ENCODE measurements at places on chromosomes 5 and 9.
A peak's percentile ranks its signal among the peaks of the same experiment; 100 is the strongest.

GRCh38 chr5:131436081-131436480, 172.2 kb downstream of the CDC42SE2 start:
- no peak for DNase-seq

- DNase-seq: no peak
Measured at GRCh38 chr5:118461436-118461835, 526.9 kb downstream of the DTWD2 start.

- DNase-seq: no peak
Measured at GRCh38 chr9:85610074-85610860, 131.5 kb downstream of the AGTPBP1 start.

GRCh38 chr9:118094387-118094786, 390.2 kb downstream of the TLR4 start:
- DNase-seq: no peak

DNA sequence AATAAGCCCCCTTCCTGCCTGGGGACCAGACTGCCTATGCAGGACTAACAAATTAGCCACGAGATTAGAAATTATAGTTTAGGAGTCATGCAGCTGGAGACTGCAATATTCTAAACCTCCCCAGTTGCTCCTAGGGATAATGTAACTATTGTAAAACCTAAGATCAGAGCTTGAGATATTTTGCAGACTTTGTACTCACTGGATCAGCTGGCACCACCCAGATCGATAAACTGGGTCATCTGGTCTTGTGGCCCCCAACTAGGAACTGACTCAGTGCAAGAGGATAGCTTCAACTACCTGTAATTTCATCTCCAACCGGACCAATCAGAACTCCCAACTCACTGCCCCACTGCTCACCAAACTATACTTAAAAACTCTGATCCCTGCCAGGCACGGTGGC, 38.2 kb downstream of the DNAJC21 start:
- DNase-seq: no peak

DNA sequence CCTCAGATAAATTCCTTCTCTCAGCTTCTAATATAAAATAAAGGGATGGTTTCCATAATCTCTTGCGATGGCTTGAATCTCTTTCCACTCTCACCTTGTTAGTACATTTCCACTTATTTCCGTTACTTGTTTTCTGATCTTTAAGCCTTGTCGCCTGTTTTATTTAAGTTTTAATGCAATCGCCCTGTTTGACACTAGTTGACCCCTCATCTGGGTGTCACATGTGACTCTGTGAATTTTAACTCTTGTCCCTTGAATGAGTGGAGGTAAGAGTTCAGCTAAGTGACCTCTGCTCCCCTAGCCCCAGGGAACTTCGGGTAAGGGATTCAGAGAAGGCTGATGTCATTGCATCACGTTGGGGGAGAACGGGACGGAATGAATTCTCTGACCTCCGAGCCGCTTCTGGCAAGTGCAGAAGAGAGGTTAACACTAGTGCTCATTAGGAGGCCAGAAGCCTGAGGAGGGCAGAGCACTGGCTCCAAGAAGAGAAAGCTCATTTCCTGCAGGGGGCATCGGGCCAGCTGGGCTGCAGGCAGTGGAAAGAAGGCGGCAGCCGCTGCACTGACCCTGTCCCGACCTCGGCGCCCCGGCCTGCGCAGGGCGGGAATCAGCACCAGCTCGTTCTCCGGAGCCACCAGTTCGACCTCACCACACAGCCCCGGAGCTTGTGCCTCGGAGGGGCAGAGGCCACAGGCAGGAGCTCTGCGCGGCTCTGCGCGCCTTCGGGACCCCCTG, 569 bp downstream of the HINT2 start:
- no peak for DNase-seq

GRCh38 chr9:27676827-27677226, 103.5 kb upstream of the C9orf72 start:
- DNase-seq: no peak

GRCh38 chr9:107243742-107244141, 39.3 kb upstream of the RAD23B start:
- peak; percentile 27 for DNase-seq

DNA sequence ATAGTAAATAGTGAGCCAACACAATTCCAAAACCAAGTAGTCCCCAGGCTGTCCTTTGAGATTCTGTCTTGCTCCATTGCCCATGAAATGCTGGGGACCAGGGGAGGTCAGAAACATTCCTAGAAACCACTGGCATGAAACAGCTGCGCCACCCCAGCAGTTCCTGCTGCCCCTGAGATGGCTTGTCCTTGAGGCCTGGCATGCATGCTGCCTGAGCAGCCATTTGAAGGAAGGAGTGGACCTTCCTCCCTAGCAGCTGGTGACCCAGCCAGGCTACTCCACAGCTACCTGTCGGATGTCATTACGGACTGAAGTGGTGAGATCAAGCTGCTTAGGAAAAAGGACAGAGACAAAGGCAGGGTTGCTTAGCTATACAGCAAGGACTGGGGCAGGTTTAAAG, 260.6 kb downstream of the DENND1A start:
- no peak for DNase-seq

- DNase-seq: no peak
Measured at GRCh38 chr5:112708103-112708622, 29.5 kb upstream of the APC start.

- no peak for DNase-seq
Measured at GRCh38 chr5:22938362-22938761, 85.2 kb upstream of the CDH12 start.

DNA sequence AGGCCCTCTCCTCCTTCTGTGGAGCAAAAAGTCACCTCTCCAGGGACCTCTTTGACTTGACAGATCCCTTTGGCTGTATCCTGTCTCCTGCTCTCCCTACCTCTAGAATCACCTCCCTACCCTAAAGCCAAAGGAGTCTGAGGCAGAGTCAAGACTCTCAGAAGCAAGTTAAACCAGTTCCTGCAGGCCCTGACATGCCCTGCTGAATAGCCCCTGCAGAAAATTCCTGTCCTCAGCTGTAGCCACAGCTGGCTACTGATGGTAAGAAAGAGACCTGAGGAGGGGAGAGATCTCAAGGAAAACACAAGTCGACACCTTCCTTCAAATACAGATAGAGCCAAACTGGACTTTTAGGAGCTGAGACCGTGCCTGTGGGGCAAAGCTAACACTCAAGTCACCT, 23.7 kb upstream of the UBAP2 start:
- DNase-seq: no peak

GRCh38 chr9:82549174-82549821, 513.6 kb downstream of the RASEF start:
- no peak for DNase-seq

DNA sequence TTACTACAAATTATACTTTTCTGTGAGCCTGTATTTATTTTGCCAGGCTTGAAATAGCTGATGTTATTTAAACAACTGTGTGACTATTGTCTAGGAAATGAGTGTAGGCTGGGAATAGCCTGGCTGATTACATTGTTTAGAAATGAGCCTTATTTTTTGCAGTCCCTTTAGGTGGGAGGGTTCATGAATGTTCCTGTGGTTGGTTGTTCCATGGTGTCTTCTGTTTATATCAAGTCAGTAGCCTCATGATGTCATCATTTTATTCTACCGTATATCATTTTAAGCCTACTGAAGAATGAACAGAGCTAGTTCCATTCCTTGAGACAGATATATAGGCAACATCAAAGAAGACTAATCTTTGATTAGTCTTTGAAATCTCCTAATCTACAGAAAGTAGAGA, 53.1 kb downstream of the MAP1B start:
- DNase-seq: no peak

DNA sequence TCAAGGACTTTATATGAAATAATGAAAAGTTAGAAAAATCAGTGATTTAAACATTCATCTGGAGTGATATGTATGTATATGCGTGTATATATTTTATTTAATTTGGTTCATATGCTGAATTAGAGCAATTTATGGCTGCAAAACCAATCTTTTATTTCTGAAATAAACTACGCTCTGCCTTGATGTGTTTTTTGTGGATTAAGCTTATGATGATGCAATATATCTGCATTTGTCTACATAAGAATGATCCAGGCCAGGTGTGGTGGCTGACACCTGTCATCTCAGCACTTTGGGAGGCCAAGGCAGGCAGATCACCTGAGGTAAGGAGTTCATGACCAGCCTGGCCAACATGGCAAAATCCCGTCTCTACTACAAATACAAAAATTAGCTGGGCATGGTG, 1842.3 kb upstream of the CDH6 start:
- no peak for DNase-seq

DNA sequence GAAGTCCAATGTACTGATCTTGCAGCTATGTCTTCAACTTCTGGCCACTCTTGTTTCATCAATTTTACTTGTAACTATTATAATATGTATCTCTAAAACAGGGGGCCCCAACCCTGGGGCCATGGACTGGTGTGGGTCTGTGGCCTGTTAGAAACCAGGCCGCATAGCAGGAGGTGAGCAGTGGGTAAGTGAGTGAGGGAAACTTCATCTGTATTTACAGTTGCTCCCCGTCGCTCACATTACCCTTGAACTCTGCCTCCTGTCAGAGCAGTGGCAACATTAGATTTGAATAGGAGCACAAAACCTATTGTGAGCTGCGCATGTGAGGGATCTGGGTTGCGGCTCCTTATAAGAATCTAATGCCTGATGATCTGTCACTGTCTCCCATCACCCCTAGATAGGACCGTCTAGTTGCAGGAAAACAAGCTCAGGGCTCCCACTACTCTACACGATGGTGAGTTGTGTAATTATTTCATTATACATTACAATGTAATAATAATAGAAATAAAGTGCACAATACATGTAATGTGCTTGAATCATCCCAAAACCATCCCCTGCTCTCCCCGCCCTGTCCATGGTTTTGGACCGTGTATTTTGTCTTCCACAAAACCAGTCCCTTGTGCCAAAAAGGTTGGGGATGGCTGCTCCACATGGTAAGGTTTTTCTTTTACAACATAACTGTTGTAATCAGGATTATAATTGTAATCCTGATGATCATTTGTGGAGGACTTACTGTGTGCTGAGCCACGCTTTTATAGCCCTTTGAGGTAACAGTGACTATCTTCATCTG, 26.9 kb upstream of the SH3PXD2B start:
- DNase-seq: no peak

DNA sequence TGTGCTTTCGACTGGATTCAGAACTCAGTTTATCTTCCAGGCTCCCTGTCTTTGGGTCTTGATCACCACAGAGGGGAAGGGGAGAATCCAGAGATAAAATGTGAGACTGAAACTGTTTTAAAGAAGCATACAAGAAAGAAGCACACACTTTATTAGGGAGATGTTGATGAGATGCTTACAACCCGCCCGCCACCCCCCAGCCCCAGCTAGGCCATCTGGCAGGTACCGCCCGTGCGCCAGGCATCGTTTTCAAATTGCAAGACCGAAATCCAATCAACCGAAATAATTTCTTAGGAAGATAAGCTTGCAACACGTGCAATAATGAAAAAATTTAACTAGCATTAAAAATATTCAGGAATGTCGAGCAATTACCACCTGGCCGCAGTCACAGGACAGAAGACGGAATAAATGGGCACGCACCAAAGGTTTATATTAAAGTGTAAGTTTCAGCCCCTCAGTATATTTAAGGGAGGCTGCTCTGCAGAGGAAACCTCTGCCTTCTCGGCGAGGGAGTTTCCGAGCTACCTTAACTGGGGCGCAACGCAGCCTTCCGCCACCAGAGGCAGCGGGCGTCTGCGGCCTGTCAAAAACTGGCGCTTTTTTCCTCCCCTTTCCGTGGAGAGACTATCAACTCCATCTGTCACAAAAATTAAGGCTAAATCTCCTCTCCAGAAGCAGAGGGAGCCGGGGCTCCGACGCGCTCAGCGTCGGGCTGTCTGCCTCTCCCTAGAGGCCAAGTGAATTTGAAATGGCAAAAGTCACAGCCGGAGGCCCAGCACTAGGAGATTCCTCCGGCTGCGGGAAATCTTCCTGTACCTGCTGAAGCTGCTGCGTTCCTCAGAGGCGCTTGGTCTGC, 996 bp upstream of the GAS1 start:
- DNase-seq: peak; percentile 39

DNA sequence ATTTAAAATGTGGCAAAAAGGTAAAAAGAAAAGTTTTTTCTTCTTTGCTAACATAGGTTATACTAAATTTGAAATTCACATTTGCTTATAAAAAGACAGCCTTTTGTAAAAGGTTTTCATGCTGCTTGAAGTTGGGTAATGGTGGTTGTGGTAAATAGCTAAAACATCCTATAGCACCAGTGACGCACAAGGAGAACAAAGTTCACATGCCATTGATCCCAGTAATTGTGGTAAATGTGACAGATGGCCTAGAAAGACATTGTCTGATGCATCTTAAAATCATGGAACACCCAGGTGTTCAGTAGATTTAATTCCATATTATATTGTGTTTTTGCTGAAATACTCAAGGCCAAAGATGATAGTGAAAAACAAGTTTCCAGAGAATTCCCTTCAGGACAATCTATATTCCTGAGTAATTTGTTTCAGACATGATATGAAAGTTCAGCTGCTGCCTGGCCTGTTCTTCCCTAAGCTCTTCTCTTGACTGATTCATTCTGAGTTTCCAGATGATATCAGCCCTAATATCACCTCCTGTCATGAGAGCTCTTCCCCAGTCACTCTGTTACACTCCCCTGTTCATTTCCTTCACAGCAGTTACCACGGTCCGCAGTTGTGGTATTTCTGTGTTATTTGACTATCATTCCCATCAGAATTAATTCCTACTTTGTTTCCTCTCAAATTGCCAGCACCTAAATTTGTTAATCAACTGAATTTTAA, 4.6 kb upstream of the FBXL17 start:
- no peak for DNase-seq

DNA sequence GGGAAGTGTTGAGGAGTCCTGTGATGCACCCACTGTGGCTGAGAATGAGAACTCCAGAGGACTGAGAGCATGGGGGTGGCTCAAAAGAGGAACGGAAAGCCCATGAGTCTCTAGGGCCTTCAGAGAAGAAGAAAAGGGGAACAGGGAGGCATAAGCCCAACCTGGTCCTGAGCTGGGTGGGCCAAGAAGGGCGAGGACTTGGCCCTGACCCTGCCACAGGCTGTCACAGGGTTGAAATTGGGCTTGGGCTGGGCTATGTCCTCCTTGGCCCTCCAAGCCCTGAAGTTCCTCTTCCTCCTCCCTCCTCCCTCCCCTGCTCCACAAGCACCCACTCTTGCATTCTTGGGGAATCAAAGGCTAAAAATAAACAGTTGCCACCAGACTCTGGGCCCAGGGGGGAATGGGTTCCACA, 49.3 kb upstream of the PPARGC1B start:
- no peak for DNase-seq

GRCh38 chr5:115977988-115978387, 15.7 kb downstream of the LVRN start:
- no peak for DNase-seq

DNA sequence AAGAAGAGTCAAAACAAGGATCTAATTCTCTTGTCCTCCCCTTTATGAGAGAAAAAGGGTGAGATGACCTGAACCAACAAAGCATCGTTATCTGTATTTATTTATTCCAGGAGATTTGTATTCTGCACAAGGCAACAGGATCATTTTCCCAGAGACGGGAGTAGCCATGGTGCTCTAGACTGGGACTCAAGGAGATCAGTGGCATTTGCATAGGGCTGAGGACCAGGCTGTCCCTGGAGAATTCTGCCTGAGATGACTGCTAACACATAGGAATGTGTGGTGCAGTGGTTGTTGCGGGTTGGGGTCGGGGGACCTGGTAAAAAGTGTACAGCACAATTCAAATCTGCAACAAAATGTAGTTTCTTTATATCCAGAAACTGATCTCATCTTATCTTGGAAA, 22.3 kb upstream of the ZNF474 start:
- DNase-seq: no peak

GRCh38 chr9:126171641-126172040, 155.0 kb upstream of the MVB12B start:
- DNase-seq: no peak

Data from stimulated activated CD8-positive, alpha-beta memory T cell treated with anti-CD3 and anti-CD28 coated beads, Interleukin-15, amount 100 ng/mL, for 4 hours (primary cell).